Germinal center (tissue), 1 donor: ENCODE measurements at places on chromosomes 7 and 10.

GRCh38 chr10:42962110-42962901, 114.6 kb upstream of the RET start:
- no peak for DNase-seq

GRCh38 chr10:93541402-93542357, 24.8 kb upstream of the FFAR4 start:
- no peak for DNase-seq

- DNase-seq, result no peak
These were observed 67.8 kb downstream of the NAMPT start for GRCh38 chr7:106216923-106217542.

DNA sequence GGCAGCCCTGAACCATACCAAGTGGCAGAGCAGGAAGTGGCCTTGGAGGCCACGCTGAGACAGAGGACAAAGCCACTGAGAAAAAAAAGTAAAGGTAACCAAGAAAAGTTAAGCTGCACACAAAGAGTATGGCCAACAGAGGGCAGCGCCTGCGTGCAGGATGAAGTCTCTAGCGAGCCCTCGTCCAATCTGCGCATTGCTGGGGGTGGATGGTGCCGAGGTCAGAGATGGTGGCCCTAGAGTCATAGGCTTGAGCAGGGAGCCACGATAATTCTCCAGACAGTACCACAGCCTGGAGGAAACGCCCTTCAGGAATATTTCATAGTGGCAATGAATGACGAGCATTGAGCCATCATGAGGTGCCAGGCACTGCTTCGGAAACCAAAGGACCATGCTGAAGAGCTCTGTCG, 9.7 kb downstream of the ATP6V0E2 start:
- DNase-seq, result no peak

DNA sequence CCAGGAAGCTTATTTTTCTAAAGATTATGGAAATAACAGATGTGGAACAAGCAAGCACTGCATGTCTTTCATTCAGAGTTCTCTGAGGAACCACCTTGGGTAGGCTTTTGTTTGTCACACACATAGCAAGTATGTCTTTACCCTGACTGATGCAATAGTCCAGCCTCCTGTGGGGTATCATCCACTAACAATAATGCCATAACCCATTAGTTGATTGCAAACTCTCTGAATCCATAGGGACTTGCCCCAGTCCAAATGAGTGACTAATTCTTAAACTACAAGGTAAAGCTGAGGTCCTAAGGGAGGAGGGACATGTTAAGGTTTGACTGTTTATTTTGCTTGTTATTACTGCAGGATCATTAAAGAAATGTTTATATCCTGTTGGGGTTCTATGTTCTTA, 151.4 kb upstream of the PRPS1L1 start:
- no peak for DNase-seq

DNA sequence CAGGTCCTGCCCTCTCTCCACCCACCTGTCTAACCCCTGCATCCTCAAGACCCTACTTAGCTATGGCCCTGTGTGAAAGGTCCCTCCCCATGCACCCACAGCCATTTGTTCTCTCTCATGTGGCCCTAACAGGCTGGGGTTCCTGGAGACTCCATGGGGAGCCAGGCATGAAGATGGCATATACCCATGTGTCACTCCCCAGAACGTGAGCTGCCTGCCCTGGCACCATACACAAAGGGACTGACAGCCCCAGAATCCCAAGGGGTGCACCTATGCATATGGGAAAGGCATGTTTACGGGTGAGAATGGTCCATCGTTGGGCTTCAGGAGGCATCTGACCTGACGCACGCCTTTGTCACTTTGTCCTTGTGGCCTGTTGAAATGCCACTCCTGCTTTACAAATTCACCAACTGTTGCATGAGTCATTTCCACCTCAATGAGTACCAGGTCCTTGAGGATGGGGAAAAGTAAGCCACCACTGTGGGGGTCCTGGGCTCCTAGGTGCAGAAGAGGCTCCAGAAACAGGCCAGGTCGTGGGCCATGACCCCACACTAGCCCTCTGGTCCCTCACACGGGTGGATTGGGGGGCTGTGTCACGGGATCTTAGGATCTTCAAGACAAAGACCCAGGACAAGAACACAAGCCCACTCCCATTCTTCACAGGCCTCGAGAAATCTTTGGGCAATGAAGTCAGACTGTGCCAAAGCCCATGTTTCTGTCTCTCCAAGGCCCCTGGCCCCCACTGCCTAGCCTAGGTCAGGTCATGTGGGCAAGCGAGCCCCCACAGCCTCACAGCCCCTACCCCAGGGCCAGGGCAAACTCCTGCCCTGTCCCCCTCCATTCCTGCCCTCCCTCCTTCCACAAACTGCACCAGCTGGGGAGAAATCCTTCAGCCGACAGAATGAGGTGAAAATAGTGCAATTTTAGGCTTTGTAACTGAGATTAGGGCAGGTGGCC, 8.6 kb downstream of the GPRIN2 start:
- no peak for DNase-seq

- no peak for DNase-seq
These were observed 67.3 kb downstream of the CACUL1 start for GRCh38 chr10:118687472-118687871.

DNA sequence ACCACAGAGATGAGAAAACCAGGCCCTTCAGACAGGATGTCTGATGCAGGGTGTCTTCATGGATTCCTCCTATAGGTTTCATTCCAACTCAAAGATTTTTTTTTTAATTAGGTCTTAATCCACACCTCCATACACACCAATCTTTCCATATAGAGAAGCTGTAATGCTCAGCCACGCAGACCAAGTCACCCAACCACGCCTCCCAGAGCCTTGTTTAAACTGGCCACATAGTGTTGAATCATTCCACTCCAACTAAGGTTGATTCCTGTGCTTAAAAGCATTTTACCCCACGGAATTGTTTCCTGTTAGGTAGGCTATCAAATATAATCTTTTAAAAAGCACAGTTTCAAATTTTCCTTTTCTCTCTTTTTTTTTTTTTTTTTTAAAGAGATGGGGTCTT, 153.6 kb downstream of the TYW1B start:
- no peak for DNase-seq

GRCh38 chr7:148898845-148899484, 14.9 kb upstream of the EZH2 start:
- no peak for DNase-seq

GRCh38 chr10:88038268-88038667, 174.8 kb downstream of the PTEN start:
- no peak for DNase-seq

- peak; percentile 63 for DNase-seq
These were observed 54.7 kb upstream of the SYPL1 start for GRCh38 chr7:106166651-106167342.

DNA sequence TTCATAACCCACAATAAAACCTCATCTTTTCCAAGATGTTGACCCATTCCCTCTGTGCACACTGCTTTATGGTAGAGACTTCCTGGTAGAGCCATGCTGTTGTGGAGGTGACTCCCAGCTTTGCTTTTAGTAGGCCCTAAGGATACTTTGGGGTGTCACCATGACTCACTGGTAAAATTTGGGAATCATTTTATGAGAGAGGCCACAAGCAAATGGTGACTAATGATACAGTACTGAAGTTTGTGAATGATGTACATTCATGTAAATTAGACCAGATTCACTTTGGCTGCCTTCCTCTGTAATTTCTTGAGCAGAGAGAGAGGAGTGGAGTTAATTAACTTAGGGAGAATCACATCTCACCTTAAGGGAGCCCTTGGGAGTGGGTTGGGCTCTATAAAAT, 686.5 kb downstream of the LRMDA start:
- no peak for DNase-seq

- DNase-seq, result no peak
These were observed 141.5 kb downstream of the CUBN start for GRCh38 chr10:16987976-16988610.

- no peak for DNase-seq
These were observed 69.8 kb downstream of the GLI3 start for GRCh38 chr7:42167206-42167605.

- no peak for DNase-seq
These were observed 135.1 kb downstream of the C10orf105 start for GRCh38 chr10:71584461-71584860.

DNA sequence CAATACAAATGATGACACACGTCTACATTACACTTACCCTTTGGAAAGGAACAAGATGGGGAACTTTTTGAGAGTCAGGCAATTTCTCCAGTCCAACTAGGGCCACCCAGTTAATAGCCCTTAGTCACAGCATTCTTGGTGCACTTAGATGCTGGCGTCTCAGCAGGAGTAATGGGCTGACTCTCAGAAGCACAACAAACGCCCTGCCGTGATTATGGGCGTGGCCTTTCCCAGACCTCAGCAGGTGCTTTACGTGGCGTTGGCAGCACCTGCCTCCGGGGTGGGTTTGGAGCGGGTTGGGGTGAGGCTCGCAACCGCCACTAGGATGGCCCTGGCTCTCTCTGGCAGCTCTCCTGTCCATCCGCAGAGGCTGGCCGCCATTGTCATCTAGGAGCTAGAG, 147.6 kb upstream of the SHH start:
- no peak for DNase-seq

GRCh38 chr7:11726001-11726793, 105.8 kb downstream of the THSD7A start:
- no peak for DNase-seq

DNA sequence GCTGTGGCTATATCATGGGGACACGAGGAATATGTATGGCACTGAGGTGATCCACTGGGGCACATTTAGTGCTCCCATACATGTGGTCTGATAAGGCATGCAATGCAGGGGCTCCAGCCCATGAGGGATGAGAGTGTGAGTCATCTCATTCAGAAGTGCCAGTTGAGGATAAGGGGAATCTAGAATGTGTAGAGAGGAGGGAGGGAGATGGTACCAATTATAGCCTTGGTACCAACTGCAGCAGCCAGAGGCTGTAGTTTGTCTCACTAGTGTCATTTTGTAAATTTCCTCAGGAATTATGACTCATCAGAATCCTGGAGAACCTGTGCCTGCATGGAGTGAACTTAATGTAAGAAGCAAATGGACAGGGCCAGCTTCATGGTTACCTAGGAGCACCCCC, 46.2 kb downstream of the LAMB4 start:
- no peak for DNase-seq

GRCh38 chr7:73734619-73735527, 3.7 kb downstream of the ABHD11 start:
- DNase-seq, result peak; percentile 69

- no peak for DNase-seq
These were observed 139.0 kb upstream of the GPR26 start for GRCh38 chr10:123527151-123527550.

DNA sequence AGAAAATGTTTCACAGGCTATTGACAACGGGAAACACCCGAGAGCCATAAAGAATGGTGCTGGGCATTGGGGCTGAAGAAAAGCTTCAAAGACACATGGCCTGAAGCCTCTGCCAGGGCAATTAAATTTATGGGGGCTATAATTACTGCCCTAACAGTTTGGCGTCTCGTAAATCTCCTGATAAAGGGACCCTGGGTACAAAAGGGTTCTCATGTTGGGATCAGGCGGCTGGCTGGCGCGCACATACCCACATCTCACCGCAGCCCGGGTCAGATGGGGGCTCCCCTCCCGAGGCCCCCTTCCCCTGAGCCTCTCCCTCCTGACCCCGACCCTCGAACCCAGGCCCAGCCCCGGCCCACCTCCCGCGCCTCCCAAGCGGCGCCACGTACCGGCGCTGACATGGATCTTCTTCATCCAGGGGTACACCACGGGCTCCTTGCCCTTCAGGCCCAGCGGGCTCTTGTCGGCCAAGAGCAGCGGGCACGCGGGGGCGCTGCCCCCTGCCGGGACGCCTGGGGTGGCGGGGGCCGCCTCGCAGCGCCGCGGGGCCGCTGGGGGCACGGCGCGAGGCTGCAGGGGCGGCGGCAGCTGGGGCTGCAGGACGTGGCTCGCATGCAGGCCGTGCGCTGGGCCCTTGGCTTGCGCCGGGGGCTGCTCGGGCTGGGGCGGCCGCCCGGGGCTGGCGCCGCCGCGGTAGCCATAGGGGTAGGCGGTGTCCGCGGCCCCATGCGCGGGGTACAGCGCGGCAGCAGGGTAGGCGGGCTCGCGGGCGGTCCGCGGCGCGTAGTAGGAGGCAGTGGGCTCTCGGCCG, 623 bp downstream of the HOXA4 start:
- DNase-seq, result peak; percentile 22

- no peak for DNase-seq
These were observed 53.3 kb downstream of the SH3PXD2A start for GRCh38 chr10:103802081-103802480.

GRCh38 chr7:111011520-111011919, 79.4 kb upstream of the LRRN3 start:
- no peak for DNase-seq

GRCh38 chr7:1939434-1940401, 269.6 kb downstream of the ELFN1 start:
- DNase-seq, result no peak

DNA sequence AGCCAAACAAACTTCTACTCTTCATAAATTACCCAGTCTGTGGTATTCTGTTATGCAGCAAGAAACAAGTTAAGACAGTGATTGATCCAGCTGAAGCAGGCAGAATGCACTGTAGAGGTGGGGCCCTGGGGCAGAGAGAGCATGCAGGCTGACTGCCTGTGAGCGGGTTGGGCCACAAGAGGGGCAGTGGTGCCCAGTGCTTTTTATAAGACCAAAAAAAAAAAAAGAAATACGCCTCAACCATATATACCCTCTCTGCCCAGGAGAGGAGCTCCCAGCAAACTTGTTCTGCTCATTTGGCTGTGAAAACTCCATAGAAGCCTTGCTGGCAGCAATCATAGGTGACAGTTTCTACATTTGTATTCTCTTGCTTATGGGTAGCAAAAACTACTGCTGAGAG, 104.7 kb downstream of the SORBS1 start:
- no peak for DNase-seq

DNA sequence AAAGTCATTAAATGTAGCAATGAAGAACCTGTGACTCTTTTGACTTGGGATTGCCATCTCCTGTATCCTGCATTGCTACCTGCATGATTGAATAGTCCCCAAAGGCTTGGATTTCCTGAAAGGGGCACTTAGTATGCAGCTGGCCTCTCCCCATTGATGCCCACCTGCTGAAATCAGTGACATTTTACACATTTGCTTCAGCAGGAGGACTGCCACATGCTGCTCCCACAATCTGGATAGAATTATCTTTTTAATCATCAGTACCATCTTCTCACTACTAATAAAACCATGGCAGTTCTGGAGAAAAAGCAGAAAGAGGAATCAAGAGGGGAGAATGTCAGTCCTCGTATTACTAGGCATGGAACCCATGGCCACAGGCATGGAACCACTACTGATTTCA, 67.8 kb downstream of the SLC13A1 start:
- DNase-seq, result no peak

DNA sequence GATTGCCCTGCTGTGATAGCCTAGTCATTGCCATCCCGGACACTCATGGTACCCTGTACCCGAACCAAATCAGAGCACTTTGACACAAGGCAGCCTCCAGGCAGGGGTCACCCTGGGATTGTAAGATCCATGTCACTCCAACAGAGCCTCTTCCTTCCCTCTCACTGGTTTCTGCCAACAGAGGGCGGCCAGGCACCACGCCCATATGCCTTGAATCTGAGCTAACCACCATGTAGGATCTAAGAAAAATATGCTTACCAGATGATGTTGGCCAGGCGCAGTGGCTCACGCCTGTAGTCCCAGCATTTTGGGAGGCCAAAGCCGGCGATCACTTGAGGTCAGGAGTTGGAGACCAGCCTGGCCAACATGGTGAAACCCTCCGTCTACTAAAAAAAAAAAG, 389.2 kb upstream of the KLF6 start:
- DNase-seq, result no peak
